ENCODE measurements at places on chromosomes 7 and 10.

DNA sequence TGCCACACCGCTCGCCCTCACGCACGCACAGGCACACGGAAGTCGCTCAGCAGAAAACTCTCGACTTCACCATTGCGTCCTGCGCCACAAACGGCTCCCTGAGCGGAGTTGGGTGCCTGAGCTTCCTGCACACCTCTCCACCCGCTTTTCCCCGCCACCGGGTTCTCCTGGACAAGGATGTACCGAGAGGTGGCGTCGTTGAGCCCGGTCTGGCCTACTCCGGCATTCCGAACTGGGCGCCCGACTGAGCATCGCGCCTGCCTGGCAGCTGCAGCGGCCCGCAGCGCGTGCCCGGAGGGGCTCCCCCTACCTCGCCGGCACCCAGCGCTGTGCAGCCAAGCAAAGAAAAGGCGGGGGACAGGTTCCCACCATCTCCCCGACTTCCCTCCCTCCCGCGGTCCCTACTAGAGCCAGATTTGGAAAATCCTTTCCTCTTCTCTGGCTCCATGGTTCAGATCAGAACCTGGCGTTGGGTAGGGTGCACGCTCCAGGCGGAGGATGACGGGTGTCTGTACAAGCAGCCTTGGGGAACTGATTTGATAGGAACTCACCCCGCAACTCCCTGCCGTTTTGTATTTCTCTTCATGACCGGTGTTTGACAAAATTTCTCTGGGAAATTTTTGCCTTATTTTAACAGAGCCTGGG, 1.7 kb downstream of the SORCS3 start:
- DNase-seq: no peak

DNA sequence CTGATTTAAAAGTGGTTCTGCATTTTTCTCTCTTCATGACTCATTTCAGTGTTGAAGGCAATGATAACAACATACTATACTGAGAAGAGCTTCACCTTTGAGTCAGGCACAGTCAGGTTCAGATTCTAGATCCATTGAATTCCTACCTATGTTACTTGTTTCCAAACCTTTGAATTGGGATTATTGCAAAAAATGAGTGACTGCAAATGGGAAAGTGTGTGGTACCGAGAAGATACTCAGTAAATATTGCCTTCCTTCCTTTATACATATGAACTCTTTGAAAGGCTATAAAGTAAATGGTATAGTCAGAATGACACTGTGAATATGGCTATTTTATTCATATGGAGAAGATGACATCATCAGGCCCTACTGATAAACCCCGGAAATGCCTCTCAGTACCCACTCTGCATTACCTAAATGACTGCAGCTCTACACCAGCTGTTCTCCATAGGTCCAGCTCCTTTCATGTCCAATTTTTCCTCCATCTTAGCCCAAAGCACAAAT, 66.7 kb upstream of the FGL2 start:
- DNase-seq: no peak

GRCh38 chr7:99086532-99086931, 57.4 kb downstream of the SMURF1 start:
- no peak for DNase-seq

GRCh38 chr7:28855538-28856217, 102.5 kb downstream of the TRIL start:
- DNase-seq: peak; percentile 99

DNA sequence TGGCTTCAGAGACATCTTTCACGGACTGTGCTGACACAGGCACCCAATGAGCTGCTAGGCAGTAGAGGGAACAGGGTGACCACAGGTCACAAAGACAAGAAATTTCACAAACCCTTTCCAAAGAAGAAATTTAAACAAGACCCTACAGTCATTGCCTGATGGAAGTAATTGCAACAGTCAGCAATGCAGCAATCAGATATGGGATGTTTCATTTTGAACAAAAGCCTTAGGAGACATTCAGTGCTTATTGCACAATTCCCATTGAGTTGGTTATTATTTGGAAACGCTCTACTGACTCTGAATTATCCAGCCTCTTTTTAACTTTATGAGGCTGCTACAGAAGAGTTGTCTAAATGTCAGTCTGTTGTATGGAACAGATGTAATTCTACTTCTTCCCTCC, 85.5 kb downstream of the ETV1 start:
- no peak for DNase-seq

DNA sequence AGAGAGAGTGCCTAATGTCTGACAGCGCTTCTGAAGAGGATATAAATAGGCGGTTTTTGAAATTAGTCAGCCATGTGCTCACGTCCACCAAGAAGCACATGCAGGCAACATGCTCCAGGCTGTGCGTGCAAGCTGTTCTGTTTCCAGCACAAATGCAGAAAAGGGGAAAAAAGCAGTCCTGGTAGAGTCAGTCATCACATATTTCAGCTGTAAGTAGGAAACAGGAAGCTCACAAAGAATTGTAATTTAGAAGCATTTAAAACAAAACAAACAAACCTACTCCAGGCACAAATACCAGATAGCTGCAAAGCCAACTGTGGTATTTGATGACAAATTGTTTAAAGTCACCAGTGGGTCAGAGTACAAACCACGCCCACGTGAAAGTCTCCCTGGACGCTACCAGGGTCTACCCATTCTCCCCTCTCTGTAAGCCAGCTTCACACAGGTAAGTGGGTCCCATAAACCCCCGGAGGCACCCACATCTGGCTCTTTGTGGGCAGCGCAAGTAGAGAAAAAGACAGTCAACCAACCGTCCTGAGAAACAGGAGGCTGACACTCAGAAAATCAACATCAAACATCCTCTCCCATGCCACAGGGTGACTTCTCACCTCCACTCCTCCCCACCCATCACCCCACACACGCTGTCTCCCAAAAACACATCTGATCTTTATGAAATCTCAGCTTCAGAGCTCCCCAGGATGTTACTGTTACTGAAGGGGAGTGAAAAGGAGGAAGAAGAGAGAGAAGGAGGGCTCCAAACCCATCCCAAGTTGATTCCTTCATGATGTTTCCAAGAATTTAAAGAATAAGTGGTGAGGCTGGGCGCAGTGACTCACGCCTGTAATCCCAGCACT, 186.4 kb downstream of the FAM107B start:
- peak; percentile 94 for DNase-seq

Measured in PC-9 (cell line).